Nucleus accumbens (tissue), 56 donors: ENCODE measurements at places on chromosomes 4 and X.

- no peak for DNase-seq
Observed at GRCh38 chrX:57137501-57137900, 304 bp upstream of the SPIN2A start.

DNA sequence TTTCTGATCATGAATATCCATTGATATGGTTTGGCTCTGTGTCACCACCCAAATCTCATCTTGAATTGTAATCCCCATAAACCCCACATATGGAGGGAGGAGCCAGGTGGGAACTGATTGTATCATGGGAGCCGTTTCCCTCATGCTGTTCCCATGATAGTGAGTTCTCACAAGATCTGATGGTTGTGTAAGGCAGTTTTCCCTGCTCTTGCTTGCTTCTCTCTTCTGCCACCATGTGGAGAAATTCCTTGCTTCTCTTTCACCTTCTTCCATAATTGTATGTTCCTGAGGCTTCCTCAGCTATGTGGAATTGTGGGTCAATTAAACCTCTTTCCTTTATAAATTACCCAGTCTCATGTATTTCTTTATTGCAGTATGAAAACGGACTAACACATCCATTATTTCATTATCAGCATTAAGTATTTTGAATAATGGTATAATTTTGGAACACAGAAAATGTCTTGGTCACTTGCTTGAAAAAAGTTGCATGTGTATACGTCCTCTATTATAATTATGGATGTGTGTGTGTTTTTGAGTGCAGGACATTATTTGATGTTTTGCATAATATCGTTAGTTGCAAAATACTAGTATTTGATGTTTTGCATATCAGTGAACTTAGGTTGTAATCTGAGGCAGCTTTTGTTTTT lies 334.6 kb downstream of the PCDH10 start:
- DNase-seq, result no peak

GRCh38 chr4:174775366-174775765 lies 53.7 kb downstream of the GLRA3 start:
- DNase-seq, result no peak

- no peak for DNase-seq
Observed at GRCh38 chr4:151226004-151226932, 50.7 kb upstream of the PRSS48 start.

DNA sequence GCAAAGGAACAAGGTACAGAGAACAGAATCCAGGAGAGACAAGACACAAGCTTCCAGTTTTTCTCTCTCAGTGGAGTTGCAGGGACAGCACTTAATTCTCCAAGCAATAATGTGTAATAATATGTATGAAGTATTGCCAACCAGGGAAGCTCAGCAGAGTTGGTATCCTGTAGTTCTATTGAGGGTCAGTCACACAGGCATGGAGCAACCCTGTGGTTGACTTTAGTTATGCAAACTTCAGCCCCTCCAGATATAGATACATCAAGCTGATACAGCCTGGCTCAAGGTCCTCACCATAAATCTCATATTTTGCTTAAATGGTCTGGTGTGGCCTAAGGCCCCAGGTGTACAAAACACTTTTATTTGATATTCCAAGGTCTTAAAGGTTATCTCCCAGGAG lies 248.6 kb upstream of the EPHA5 start:
- no peak for DNase-seq

DNA sequence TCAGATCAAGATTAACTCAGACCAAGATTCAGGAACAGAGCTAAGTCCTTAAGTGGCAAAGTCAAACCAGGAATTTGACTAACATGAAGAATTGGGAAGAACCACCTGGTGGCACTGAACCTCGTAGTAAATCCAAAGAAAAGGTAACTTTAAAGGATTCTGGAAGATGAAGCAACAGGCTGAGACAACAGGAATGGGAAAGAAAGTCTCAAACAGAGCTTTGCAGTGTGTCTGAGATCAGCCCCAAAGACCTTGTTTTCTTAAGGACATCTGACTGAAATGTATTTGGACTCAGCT lies 126.1 kb downstream of the ASB9 start:
- no peak for DNase-seq

DNA sequence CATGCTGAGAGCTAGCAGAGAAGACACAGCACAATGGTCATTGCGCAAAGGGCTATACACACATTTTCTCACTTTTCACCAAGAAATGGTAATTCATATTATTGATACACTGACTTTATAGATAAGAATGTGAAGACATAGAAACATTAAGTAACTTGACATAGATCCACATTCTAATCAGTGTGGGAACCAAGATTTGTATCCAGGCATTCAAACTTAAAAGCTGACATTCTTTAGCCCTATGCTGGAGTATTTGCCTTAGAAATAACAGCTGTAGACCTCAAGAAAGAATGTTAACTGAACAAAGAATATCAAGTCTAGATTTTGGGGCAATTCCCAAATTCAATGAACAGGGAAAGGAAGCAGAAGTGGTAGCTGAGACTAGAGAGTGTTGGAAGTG lies 384.8 kb downstream of the IL15 start:
- no peak for DNase-seq

GRCh38 chrX:104118765-104119164 lies 6.4 kb downstream of the ZCCHC18 start:
- DNase-seq, result no peak

DNA sequence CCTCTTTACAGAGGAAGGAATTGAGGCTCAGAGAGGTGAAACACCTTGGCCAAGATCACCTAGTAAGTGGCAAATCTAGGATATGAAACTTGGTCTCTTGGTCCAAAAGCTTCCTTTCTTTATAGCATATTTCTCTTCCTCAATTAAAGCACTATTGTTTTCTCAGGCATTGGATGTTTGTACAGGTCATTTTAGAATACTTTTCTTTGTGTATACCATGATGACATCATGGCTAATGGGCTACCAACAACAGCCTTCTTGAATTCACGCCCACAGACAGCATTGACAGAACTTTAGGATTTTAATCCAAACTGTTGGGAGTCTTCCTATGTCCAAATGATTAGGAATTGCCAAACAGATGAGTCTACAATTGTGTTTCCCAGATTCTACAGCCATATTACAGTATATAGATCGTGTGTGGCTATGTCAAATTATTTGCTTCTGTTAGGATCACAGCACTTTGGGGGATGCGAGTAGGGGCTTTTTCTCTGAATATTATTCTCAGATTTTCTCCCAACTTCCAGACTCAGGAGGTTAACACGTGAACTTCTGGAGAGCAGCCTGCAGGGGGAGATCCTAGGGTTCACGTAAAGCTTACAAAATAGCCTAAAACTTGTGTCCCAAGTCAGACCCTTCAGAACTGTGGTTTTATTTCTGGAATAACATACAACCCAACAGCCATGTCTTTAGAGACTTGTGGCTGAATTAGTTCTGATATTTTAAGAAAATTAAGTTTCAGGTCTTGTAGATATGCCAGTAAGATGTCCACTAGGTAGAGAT lies 191.8 kb downstream of the SHROOM3 start:
- DNase-seq, result no peak

- no peak for DNase-seq
Observed at GRCh38 chr4:2249526-2250356, 7.8 kb upstream of the HAUS3 start.

GRCh38 chr4:186297013-186297645 lies 31.1 kb downstream of the F11 start:
- DNase-seq, result no peak

DNA sequence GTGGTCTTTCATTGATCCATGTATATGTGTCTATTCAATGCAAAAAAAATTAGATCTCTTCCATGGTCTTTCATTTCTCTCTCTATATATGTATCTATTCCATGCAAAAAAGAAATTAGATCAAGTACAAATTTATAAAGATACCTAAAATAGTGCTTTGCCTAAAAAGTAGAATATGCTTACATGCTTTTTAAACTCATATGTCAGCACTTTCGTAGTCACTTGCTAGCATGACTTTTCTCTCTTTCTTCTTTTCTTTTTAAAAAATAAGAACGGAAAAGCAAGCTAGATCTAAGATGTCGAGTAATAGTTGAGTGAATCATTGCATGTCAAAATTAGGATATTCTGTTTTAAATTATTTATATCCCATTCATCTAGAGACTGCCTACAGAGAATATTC lies 50.9 kb downstream of the PKD2 start:
- DNase-seq, result no peak

DNA sequence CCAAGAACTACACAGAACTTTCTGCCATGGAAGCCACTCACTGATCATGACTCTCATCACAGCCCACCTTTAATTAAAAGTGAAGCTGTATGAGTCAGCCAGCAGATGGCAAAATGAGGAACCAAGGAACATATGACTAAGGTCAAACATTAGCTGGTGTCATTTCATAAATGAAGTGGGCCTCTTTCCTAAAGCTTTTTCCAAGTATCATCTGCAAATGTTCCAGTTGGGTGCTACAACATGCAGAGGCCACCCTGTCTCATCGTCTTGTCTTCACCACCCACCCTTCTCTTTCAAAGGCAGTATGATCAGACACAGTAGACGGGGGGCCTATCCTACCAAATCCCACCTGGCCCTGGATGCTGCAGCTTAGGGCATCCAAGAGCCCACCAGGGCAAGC lies 9.2 kb upstream of the EOLA1 start:
- no peak for DNase-seq

DNA sequence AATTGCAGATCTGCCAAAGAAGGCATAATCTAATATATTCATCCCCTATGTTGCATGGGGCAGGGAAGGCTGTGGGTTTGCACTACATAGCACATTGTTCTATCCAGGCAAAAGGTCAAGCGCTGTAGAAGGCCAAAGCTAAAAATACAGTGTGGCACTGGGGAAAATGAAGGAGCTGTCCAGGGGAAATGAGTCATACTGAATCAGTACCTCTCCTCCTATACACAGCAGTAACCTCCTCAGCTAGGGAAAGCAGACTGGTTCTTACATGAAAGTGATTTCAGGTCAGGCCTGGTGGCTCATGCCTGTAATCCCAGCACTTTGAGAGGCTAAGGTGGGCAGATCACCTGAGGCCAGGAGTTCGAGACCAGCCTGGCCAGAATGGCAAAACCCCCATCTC lies 31.0 kb upstream of the SLC25A4 start:
- DNase-seq, result no peak

GRCh38 chr4:170022211-170022610 lies 4.0 kb downstream of the MFAP3L start:
- DNase-seq, result no peak

- DNase-seq, result peak; percentile 25
Observed at GRCh38 chrX:17374619-17375366, at the start of gene NHS. NHS (plus strand) TSS chrX:17375200; CDS start chrX:17375758, 558 bp downstream.

DNA sequence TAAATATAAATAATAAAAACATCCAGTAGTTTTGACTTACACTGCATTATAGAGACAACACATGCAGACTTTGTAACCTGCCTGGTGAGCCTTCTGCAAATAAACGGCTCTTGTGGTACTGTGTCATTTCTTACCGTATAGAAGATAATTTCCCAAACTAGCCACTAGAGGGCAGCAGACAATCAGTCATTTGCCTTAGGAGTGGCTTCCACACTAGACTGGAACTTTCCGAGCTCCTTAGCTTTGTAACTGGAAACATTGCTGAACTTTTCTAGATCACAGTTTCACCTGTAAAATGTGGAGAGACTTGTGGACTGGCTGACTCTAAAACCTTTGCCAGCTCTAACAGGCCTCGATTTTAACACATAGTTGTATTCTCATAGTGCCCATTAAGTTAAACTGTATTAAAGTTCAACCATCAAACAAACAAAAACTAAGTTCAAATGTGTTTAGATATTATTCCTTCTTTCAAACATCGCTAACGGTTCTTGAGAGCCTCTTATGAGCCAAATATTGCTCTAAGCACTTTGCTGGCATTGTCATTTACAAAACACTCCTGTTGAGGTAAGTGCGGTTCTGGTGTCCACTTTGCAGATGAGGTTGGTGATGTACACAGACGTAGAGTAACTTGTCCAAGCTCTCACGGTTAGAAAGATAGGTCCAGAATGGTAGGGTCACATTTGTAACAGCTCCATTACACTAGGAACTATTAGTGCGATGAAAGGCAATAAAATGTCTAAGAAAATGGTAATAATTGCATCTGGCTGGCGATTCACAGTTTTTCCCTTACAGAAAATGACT lies 345.5 kb downstream of the ANK2 start:
- peak; percentile 3 for DNase-seq

GRCh38 chr4:27272217-27272616 lies 411.6 kb downstream of the STIM2 start:
- DNase-seq, result no peak

DNA sequence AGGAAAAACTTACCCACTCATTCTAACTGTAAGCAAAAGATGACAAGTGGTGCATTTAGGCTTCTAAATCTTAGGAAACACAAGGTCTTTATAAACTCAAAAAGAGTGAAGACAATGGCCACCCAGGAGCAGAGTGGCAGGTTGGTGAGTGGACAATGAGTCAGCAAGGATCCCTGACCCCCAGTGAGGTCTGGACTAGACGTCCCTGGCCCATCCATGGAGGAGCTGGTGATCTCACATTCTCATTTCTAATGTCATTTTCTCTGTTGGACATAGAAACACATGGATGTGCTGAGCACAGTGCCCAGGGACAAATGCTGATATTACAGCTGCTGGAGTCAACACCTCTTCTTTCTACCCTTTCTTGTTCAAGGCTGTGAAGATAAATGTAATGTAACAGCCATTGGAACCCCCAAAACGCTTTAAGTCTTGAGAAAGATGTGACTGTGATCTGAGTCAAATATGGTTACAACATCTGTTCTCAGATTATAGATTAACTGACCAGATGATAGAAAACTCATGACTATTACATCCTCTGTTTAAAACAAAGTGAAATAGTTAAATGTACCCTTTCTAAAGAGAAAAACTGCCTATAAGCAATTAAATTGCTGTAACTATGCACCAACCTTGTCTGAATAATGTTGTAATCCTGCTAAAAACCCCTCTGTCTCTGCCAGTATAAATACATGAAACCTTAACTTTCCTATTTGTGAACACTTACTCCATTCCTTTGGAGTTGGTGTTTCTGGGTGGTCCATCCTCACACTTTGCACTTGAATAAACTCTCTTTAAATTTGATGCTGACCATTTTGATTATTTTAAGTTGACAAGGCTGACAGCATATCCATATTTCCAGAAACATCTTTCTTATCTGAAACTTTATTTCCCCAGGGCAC lies 92.7 kb downstream of the USP46 start:
- no peak for DNase-seq

GRCh38 chr4:165359506-165359905 lies 19.3 kb upstream of the CPE start:
- DNase-seq, result no peak

DNA sequence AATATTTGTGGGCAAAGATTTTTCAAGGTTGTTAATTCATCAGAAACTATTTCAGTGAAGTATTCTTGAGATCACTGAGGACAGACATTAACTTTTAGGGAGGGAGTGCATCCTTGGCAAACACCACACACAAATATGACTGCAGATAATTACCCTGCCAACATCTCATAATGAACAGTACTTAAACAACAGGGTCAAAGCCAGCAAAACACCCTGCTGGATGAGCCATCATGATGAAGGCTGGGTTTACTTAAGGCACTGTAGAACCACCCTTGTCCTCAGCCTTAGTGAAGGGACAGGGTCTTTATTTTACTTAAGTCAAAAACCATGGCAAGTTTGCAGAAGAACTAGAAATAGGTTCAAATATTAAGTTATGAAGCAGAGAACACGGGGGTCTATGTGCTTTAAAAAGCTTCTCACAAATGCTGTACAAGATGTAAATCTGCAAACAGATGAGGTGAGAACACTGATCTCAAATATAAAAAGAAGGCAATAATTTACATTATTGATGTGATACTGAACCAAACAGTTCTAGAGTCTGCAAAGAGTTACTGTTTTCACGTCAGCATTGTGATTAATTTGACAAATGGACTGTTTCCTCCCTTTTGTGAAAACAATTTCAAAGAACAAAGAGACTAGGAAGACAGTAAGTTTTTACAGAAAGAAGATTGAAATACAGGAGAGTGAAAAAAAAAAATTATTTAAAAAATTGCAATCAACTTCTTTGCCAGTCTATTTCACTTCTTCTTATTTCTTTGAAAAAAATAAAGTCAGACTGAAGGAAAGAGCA lies 28.2 kb downstream of the TAPT1 start:
- no peak for DNase-seq
